Stimulated activated CD8-positive, alpha-beta memory T cell treated with anti-CD3 and anti-CD28 coated beads, Interleukin-15, amount 100 ng/mL, for 24 hours (primary cell): ENCODE measurements at places on chromosomes 7 and 10.

DNA sequence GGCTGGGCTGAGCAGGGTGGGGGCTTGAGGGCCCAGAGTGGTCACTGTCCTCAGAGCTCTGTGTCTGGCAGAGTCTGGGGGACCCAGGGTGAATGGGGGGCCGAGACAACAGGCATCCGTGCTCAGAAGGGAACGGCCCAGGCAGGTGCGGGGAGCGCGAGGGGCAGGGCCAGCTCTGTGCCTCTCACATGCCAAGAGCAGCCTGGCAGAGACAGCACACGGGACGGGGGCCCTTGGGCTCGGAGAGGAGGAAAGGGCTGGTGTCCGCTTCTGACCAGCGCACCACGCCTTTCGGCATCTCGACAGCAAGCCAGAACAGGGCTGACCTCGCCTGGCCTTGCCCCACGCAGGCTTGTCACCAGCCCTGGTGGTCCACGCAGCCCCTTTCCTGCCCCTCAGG is 13.4 kb downstream of the AMZ1 start:
- DNase-seq = no peak

GRCh38 chr7:20980232-20980631 is 193.5 kb upstream of the SP8 start:
- DNase-seq = no peak

GRCh38 chr10:12766223-12766622 is 235.3 kb downstream of the CCDC3 start:
- no peak for DNase-seq

- no peak for DNase-seq
These were observed 195.7 kb downstream of the CACNA2D1 start for GRCh38 chr7:82247814-82248433.

DNA sequence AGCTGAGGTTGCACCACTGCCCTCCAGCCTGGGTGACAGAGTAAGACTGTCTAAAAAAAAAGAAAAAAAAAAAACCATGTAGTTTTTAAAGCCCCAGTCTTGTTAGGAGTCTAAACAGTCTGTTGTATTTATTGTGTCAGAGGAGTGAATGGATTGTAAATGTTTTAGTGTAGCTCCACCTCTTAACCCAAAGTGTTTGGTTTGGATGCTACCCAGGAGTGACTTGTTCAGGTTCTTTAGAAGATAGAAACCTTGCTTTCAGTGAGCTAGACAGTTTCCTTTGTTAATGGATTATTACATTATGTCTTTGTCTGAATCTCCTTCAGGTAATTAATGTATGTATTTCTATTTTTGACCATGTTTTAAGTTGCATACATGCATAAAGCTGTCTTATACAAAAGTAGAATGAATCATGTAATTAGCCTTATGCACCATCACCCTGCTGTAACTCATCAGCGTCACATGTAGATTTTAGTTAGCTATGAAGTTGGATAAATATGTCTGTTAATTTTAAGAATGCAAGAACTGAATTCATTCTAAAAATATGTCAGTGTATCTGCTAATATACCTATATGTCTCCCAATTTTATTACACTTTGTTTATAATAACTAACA is 97.7 kb downstream of the TAF3 start:
- DNase-seq = no peak

DNA sequence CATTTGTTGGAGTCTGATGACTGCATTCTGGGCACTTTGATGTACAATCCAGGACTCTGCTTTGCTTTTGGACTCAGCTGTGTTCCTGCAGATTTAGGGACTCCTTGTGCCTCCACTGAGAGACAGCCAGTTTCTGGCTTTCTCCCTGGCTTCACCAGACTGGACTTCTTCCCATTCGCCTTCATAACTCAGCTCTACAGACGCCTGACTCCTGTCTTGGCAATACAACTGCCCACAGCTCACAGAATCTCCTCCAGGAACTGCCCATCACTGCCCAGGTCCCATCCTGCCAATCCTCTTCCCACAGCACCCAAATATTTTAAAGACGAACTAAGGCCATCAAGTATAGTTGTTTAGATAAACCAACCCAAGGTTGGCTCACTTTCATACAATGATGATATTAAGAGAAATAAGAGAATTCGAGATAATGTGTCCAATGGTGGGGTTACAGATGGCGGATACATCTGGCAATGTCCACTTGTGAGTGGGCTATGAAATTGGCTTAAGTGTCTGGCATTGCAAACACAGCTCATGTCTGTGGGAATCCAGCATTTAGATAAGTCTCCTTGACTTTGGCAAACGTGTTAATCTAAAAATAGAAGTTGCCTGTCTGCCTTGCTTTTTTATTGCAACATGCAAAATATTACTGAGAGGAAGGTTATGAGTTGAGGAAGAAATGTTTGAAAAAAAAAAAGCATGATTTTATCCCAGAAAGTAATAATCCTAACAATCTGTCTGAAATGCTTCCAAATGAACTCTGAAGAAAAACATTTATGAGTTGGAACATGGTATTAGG is 95.1 kb downstream of the ITGA8 start:
- DNase-seq = no peak

DNA sequence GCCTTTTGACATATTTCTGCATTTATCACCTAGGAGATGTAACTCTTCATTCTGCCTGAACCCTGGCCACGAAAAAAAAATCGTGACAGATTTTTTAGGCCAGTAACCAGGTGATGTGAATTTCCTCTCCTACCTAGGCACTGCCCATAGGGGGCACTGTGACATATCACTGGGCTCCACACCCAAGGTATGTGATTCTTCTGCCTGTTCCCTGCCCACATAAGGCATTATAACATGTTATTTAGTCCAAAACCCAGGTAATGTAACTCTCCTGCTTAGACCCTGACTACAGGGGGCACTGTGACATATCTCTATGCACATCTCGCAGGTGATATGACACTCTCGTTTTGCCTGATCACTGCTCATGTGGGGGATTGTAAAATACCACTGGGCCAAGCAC is 29.5 kb upstream of the ZNF107 start:
- DNase-seq = no peak

- DNase-seq = no peak
These were observed 8.3 kb upstream of the LOXL4 start for GRCh38 chr10:98276311-98276710.
